Adrenal gland (tissue), 19 donors: ENCODE measurements at places on chromosomes 1 and 21. TPM values are rescaled to one million over a fixed set of nuclear protein-coding genes. Genes with fewer than 3 reads are reported as not detected.
A peak's percentile ranks its signal among the peaks of the same experiment; 100 is the strongest.

- peaks cover 10% of the 10 kb centered on the region for H3K4me1 ChIP-seq
- no peak for DNase-seq
- no peak overlapping the region for H3K27ac ChIP-seq
- H3K4me3 ChIP-seq = no peak overlapping the region
- peaks cover 49% of the 10 kb centered on the region for H3K36me3 ChIP-seq
Observed at GRCh38 chr1:159056069-159056698, 20.4 kb downstream of the AIM2 start.

FAAP20 gene
- 49.3 TPM for total RNA-seq

GRCh38 chr1:47709019-47709871 is 271.4 kb downstream of the FOXD2 start:
- H3K36me3 ChIP-seq = no peaks in the 10 kb centered on the region
- H3K4me1 ChIP-seq = peaks cover 20% of the 10 kb centered on the region
- no peak overlapping the region for H3K4me3 ChIP-seq

- no peak overlapping the region for H3K4me3 ChIP-seq
- H3K36me3 ChIP-seq = no peaks in the 10 kb centered on the region
- H3K4me1 ChIP-seq = peaks cover 12% of the 10 kb centered on the region
Observed at GRCh38 chr1:11682287-11682771, 1.4 kb upstream of the MAD2L2 start.

- no peaks in the 10 kb centered on the region for H3K27me3 ChIP-seq
- no peak for DNase-seq
- H3K4me3 ChIP-seq = no peak overlapping the region
- H3K27ac ChIP-seq = no peak overlapping the region
- no peaks in the 10 kb centered on the region for H3K36me3 ChIP-seq
Observed at GRCh38 chr1:189350983-189351616, 1126.6 kb downstream of the BRINP3 start.

- H3K4me1 ChIP-seq = no peaks in the 10 kb centered on the region
- no peak overlapping the region for H3K4me3 ChIP-seq
- no peak overlapping the region for H3K27ac ChIP-seq
- no peaks in the 10 kb centered on the region for H3K36me3 ChIP-seq
Observed at GRCh38 chr1:34455121-34455520, 278.4 kb downstream of the C1orf94 start.

DNA sequence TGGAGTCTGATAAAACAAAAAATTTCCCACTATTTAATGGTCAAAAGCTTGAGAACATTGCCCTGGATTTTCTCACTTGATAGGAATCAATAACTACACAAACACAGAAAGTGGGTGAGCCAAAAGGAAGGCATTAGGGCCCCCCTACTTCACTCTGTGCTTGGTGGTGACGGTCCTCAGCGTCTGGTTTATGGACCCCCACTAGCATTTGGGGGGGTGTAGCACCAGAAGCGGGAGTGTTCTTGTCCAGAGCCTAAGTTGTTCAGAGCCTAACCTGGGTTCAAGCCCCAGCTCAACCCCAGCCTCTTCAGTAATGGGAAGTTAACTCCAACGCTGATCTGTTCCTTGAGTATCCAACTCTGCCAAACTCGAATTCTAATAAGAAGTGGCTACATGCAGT is 33.1 kb downstream of the STPG1 start:
- no peaks in the 10 kb centered on the region for H3K4me1 ChIP-seq
- no peak for DNase-seq
- peaks cover 4% of the 10 kb centered on the region for H3K36me3 ChIP-seq

- peak; percentile 76 for DNase-seq
- H3K36me3 ChIP-seq = no peaks in the 10 kb centered on the region
- no peak overlapping the region for H3K4me3 ChIP-seq
- no peak overlapping the region for H3K27ac ChIP-seq
Observed at GRCh38 chr1:20282533-20282932, 8.1 kb upstream of the VWA5B1 start.

- no peak for DNase-seq
- no peaks in the 10 kb centered on the region for H3K36me3 ChIP-seq
- no peak overlapping the region for H3K27ac ChIP-seq
- H3K4me3 ChIP-seq = no peak overlapping the region
Observed at GRCh38 chr1:109199710-109200109, 14.0 kb upstream of the SARS1 start.

GRCh38 chr1:165887877-165888551 is 60.6 kb downstream of the UCK2 start:
- H3K4me3 ChIP-seq = no peak overlapping the region
- peaks cover 12% of the 10 kb centered on the region for H3K4me1 ChIP-seq
- no peak for DNase-seq
- no peaks in the 10 kb centered on the region for H3K27me3 ChIP-seq
- H3K36me3 ChIP-seq = no peaks in the 10 kb centered on the region
- no peak overlapping the region for H3K27ac ChIP-seq

LDLRAD1 gene
- 2.9 TPM for total RNA-seq

DNA sequence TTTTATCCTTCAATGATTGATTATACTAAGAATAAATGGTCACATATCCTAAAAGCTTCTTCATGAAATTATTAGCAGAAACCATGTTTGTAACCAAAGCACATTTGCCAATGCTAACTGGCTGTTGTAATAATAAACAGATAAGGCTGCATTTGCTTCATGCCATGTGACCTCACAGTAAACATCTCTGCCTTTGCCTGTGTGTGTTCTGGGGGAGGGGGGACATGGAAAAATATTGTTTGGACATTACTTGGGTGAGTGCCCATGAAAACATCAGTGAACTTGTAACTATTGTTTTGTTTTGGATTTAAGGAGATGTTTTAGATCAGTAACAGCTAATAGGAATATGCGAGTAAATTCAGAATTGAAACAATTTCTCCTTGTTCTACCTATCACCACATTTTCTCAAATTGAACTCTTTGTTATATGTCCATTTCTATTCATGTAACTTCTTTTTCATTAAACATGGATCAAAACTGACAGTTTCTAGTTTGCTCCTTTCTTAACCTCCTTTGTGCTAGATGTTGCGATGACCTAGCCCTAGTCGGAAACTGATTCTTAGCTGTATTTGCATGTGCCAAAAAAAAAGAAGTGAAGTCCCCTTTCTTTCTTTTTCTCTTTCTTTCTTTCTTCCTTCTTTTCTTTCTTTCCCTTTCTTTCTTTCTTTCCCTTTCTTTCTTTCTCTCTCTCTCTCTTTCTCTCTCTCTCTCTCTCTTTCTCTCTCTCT is 45.1 kb downstream of the MAP3K7CL start:
- peaks cover 18% of the 10 kb centered on the region for H3K4me1 ChIP-seq
- no peaks in the 10 kb centered on the region for H3K27me3 ChIP-seq
- no peaks in the 10 kb centered on the region for H3K36me3 ChIP-seq
- DNase-seq = no peak
- H3K4me3 ChIP-seq = no peak overlapping the region
- H3K27ac ChIP-seq = peak overlapping the region; percentile 56

- no peak for DNase-seq
- no peak overlapping the region for H3K4me3 ChIP-seq
- H3K36me3 ChIP-seq = no peaks in the 10 kb centered on the region
- H3K4me1 ChIP-seq = no peaks in the 10 kb centered on the region
- H3K27ac ChIP-seq = no peak overlapping the region
Observed at GRCh38 chr1:165942927-165943597, 115.6 kb downstream of the UCK2 start.

GRCh38 chr21:44000360-44000759 is 11.7 kb upstream of the TRAPPC10 start:
- H3K27me3 ChIP-seq = no peaks in the 10 kb centered on the region
- H3K4me3 ChIP-seq = no peak overlapping the region
- DNase-seq = no peak
- H3K27ac ChIP-seq = no peak overlapping the region
- no peaks in the 10 kb centered on the region for H3K36me3 ChIP-seq
- no peaks in the 10 kb centered on the region for H3K4me1 ChIP-seq

PRELP gene
- 19.0 TPM for total RNA-seq

DNA sequence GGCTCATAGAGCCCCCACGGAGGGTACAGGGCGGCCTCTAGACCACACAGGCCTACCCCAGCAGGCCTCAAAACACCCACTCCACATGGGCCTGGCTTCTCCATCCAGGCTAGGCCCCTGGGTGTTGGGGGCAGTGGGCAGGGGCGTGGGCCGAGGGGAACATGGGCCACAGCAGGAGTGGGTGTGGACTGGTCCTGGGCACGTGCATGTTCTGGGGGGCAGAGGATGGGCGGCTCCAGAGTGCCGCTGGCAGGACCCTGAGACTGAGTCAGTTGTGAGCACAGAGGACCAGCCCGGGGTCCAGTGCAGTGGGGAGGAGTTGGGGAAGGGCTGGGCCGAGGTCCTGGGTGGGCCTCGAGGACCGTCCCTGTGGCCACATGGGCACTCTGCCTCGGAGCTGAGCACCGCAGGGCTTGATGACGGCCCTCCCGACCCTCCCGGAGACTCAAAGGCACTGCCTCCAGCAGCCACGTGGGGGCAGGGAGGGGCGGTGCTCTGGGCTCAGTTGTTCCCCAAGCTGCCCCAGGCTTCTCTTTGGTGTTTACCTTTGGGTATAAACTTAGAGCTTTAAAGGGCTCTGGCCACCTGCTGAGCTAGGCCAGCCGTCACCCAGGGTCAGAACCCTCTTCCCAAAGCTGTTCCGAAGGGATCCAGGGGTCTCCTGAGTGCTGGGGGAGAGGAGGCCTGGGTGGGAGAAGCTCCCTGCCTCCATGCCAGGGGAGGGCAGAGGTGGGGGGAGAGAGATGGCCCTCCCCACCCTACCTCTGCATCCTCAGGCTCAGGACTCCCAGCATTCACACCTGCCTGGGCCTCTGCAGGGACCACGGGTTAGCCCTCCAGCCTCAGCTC is 79.9 kb downstream of the MORN1 start:
- H3K27me3 ChIP-seq = no peaks in the 10 kb centered on the region
- H3K36me3 ChIP-seq = peaks cover 30% of the 10 kb centered on the region
- DNase-seq = no peak
- peak overlapping the region; percentile 90 for H3K27ac ChIP-seq
- peaks cover 11% of the 10 kb centered on the region for H3K4me1 ChIP-seq

- H3K4me1 ChIP-seq = peaks cover 4% of the 10 kb centered on the region
- DNase-seq = no peak
- no peak overlapping the region for H3K27ac ChIP-seq
- no peaks in the 10 kb centered on the region for H3K36me3 ChIP-seq
- no peaks in the 10 kb centered on the region for H3K27me3 ChIP-seq
- H3K4me3 ChIP-seq = no peak overlapping the region
Observed at GRCh38 chr1:51726051-51726450, 109.2 kb downstream of the OSBPL9 start.

FCRL4 gene
- not detected for total RNA-seq

DNA sequence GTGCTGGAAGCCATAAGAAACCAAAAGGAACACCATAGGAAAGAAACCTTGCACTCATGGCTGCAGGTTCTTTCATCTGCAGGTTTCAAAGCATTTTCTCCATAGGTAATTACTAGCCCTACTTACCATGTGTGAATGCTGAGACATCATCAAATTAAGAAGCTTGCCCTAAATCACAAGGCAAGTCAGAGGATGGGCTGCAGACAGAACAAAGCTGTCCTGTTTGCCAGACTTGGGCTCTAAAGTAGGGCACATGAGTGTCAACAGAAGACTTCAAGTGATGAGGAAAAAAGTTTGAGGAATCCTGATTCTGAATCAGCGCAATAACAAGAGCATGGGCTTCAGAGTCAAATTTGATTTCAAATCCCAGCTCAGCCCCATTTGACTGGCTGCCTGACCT is 5.8 kb upstream of the EPS15 start:
- no peak for DNase-seq
- no peaks in the 10 kb centered on the region for H3K36me3 ChIP-seq
- peaks cover 10% of the 10 kb centered on the region for H3K4me1 ChIP-seq
- H3K4me3 ChIP-seq = no peak overlapping the region
- no peak overlapping the region for H3K27ac ChIP-seq

DNA sequence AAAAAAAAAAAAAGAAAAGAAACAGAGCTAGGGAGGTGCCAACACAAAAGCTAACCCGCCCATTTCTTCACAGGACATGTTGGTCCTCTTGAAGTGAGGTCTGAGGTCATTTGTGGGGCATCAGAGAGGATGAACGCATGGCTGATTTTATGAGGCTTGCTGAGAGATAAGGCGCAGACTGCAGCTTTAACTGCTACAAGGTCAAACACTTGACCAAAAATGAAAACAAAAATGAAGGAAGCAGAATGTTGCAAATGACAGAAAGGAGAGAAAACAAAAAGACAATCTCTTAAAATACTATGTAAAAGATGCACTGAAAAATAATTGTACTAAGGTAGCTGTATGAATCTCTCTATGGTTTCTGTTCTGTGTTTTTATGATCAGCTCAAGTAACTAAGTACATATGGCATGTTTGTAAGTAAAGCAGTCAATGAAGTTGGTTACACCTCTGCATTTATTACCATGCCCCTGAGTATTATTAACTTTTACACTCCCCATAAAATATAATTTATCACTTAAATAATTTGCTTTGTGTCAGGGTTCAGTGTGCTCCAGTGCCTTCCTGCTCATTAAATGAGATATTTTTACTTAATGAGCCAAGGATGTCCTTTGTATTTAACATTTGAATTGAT is 249.1 kb upstream of the NR5A2 start:
- H3K36me3 ChIP-seq = no peaks in the 10 kb centered on the region
- H3K4me3 ChIP-seq = no peak overlapping the region
- DNase-seq = no peak

PLA2G2A gene
- total RNA-seq = 3.6 TPM

DNA sequence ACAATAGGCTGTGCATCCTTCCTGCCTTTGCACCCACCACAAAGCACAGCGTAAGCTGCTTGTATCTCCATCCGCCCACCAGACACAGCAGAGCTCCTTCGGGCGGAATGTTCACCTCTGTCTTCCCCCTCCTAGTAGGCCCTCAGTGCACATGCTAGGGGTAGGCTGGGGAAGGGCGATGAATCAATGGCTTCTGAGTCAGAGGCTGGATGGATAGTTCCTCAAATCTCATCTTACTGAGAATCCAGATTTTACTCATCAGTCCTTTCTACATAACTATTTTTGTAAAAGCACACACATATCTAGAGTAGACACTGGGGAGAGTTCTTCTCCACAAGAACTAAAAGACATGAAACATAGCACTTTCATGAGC is 73.8 kb downstream of the BCAR3 start:
- H3K27me3 ChIP-seq = no peaks in the 10 kb centered on the region
- DNase-seq = no peak
- peaks cover 40% of the 10 kb centered on the region for H3K4me1 ChIP-seq
- no peaks in the 10 kb centered on the region for H3K36me3 ChIP-seq
- H3K27ac ChIP-seq = no peak overlapping the region

VAMP4 gene
- total RNA-seq = 13.9 TPM

DNA sequence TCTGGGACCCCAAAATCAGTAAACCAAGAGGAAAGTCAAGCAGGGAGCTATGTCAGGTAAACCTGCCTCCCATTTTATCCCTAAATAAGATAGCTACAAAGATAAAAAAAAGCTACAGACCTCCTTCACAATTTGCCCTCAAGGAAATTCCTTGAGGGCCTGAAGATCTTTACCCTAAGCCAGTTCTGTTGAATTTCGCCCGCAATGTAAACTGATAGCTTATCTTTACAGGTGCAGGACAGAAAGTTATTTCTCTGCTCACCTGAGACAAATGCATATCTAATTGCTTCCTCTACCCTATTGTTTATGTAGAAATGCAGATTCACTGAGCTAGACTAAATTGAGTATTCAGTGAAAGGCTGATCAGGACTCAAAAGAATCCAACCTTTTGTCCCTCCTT is 153.4 kb upstream of the CHRM3 start:
- H3K36me3 ChIP-seq = no peaks in the 10 kb centered on the region
- no peak overlapping the region for H3K4me3 ChIP-seq
- H3K4me1 ChIP-seq = no peaks in the 10 kb centered on the region
